Stimulated activated naive CD8-positive, alpha-beta T cell treated with anti-CD3 and anti-CD28 coated beads, Interleukin-15, amount 100 ng/mL, for 72 hours (primary cell): ENCODE measurements at places on chromosomes 13 and 19.

- no peak for DNase-seq
Measured at GRCh38 chr13:75353781-75354193, 128.2 kb downstream of the TBC1D4 start.

- DNase-seq, result no peak
Measured at GRCh38 chr13:99165753-99166587, 34.7 kb upstream of the UBAC2 start.

GRCh38 chr19:56341948-56342347 lies 27.3 kb upstream of the ZSCAN5A start:
- DNase-seq, result no peak

DNA sequence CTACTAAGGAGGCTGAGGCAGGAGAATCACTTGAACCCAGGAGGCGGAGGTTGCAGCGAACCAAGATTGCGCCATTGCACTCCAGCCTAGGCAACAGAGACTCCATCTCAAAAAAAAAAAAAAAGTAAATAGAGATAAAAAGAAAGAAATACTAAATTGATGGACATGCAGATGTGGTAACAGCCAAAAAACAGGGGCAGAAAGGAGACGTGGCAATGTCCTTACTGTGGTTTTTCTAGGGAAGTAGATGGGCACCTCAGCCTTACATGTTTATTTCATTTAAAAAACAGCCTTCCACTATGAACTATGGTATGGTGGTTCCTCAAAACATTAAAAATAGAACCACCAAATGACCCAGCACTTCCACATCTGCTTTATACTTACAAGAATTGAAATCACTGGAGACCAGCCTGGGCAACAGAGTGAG lies 6.5 kb upstream of the EIF3G start:
- no peak for DNase-seq

DNA sequence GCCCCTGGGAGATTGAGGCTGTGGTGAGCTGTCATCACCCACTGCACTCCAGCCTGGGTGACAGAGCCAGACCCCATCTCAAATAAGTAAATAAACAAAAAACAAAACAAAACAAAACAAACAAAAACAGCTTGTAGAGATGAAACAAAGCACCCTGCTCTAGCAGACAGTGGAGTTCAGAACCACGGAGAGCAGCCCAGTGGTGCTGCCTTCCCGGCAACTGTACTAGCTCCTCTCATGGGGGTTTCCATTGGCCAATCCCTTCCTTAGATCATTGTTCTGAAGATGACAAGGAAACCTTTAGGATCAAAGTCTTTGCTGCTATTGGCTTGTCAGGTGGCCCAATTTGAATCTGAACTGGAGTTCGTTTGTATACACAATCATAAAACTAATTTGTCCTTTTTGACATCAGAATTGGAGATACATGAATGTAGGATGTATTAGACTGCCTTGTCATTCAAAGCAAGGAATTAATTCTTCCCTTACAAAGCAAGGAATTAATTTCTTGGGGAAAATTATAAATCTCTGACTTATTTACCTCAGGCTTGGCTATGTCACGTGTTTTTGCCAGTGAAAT lies 19.7 kb upstream of the SYCN start:
- DNase-seq, result no peak

DNA sequence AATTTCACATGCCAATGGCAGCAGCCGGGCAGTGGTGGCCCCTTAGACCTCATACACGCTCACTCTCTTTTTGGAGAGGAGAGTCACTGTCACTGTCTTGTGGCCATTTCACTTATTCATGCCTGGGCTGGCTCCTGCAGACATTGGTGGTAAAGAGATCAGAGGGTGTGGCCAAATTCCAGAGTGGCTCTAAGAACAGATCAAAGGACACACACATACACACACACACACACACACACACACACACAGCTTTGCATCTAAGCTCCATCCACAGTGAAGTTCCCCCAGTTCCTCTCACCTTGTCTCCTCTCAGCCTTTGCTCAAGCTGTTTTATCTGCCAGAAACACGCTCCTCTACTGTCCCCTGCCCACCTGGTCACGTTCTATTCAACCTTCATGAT lies 46.5 kb upstream of the KPNA3 start:
- DNase-seq, result no peak

DNA sequence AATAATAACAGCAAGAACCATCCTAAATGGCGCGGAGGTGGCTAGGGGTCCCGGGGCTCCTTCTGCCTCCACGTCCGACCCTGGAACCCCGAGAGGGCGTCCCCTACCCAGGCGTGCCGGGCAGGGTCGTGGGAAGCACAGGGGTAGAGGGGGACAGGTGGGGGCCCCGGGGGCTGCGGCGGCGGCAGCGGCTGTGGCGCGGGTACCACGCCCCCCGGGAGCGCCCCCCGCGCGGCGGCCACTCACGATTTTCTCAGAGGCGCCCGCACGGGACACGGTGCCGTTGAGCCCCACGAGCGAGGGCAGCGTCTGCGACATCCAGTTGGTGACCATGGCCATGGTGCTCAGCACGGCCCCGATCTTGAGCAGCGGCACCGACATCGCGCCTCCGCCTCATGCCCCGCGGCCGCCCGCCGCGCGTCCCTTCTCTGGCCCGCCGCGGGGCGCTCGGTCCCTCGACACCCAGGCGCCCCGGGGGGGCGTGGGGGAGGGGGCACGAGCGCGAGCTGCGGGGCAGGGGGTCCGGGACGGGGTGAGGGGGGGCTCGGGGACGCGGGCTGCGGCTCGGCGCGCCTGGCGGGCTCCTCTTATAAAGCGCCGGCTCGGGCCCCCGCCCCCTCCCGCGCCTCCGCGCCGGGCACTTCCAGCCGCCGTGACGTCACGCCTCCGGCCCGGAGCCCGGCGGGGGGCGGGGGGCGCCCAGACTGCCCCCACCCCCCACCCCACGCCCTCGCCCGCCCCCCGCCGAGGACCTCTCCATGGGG lies 22.9 kb downstream of the OLFM2 start:
- no peak for DNase-seq

DNA sequence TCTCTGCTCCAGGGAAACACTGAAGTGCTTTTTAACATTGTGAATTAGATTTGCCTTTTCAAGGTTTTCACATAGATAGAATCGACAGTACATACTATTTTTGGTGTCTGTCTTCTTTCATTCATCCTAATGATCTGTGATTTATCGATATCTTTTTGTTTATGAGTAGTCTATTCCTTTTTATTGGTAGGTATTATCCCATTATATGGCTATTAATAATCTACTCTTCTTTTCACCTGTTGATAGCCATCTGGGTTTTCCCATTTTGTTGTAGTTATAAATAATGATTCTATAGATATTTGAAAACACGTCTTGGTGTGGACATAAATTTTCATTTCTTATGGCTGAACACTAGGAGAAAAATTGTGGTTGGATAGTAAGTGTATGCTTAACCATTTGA lies 262.6 kb downstream of the MAB21L1 start:
- no peak for DNase-seq

GRCh38 chr19:48351341-48351752 lies 12.4 kb downstream of the TMEM143 start:
- DNase-seq, result peak; percentile 78

- no peak for DNase-seq
Measured at GRCh38 chr13:71913717-71914116, 46.7 kb upstream of the DACH1 start.

- DNase-seq, result no peak
Measured at GRCh38 chr19:30862876-30863275, 486.4 kb downstream of the TSHZ3 start.

- DNase-seq, result peak; percentile 85
Measured at GRCh38 chr19:41886761-41887710, 4.1 kb downstream of the ARHGEF1 start.

GRCh38 chr19:38696729-38697055 lies 47.6 kb downstream of the CAPN12 start:
- DNase-seq, result no peak

GRCh38 chr13:22757530-22758120 lies 423.2 kb upstream of the SGCG start:
- no peak for DNase-seq

GRCh38 chr13:94239135-94239534 lies 240.3 kb downstream of the DCT start:
- peak; percentile 16 for DNase-seq

DNA sequence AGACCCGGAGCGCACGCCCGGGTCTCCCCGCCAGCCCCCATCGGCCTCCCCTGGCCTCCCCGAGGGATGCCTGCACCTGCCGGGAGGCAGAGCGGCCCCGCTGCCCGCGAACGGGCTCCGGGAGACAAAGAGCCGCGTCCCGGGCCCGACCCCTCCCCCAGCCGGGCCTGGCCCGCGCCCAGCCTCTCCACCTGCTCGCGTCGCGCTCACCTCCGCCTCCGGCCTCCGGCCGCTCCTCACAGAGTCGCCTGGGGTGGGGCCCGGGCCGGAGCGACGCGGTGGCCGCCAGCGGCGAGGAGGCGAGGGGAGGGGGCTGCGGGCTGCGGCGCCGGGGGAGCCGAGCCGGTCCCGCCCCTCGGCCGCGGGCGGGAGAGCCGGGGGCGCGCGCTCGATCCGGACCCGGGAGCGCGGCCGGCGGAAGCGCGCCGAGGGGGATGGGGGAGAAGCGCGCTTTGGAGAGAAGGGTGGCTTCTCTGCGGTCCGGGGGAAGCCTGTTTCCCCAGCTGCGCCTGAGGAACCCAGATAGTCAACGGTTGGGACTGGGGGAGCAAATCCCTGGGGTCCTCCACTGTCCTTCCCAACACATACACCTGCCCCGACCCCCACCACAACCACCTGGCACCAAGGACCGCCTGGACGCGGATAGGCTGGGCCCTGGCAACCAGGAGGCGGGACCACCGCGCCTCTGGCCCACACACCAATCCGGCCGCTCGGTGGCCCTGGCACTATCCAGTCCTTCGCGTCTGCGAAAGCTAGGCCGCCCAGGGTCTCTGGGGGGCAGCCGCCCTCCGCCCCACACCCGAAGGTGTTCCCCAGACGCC lies at the start of gene PRR36:
TSS of gene PRR36 (minus strand) at position 315 of the 821 bp plus-strand sequence. CDS start 701 bp downstream, outside the sequence.
- no peak for DNase-seq

DNA sequence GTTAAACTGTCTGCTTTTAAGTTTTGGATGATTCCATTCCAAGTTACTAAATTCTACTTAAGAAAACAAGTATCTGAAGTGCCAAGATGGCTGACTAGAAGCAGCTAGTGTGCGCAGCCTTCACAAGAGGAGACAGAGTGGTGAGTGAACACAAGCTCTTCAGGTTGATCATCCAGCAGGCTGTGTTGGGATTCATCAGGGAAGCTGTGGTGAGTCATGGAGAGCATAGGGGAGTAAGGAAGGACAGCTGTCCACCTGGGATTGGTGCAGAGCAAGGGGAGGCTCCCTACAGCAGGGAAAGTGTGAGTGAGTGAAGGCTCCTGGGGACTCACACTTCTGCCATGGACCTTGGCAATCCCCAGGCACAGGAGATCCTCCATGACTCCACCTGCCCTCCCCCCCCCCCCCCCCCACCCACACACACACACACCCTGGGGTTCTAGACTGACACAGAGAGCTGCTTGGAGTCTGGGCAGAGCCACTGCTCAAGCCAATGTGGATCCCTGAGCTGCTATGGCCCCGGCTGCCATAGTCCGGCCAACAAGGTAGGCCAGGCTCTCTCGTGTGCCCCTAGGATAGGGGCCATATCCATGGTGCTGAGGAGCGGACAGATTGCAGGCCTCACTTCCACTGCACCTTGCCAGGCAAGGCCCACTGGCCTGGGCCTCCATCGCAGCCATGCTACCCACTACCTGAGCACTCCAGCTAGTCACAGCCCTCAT lies 23.5 kb downstream of the SLC25A15 start:
- DNase-seq, result no peak

- DNase-seq, result no peak
Measured at GRCh38 chr13:69050696-69051095, 1056.9 kb upstream of the ATXN8OS start.

- DNase-seq, result no peak
Measured at GRCh38 chr13:108924134-108924533, 294.7 kb downstream of the MYO16 start.

GRCh38 chr13:32723987-32724386 lies 137.7 kb downstream of the PDS5B start:
- DNase-seq, result no peak

DNA sequence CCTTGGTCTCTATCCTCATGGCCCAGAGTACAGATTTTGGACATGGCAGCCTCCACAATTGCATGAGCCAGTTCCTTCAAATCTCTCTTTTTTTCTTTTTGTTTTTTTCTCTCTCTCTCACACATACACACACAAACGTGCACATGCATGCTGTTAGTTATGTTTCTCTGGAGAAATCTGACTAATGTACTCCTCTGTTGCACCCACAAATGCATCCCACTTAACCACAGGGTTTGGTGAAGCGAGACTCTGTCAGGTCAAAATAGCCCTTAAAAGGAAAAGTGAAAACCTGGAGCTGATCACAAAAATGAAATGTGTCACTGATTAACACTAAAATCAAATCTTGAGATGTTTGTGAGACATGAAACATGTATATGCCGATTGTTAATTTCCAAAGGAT lies 374.6 kb upstream of the ARGLU1 start:
- DNase-seq, result no peak
